ENCODE measurements at places on chromosomes 3 and 15.

DNA sequence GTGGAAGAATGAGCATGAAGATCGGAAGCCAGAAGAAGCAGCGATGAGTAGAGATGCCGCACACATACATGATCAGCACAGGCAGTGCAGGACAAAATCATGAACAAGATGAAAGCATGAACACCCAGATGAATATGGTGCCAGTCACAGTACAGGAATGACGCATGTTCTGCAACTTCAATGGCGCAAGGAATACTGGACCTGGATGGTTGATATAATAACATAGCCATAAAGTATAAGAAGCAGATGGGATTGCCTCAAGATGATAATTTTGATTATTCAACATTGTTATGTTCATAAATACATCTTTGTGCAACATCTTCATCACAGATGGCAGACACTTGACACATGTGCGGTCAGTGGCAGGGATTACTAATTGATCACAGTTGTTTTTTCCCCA, 59.7 kb upstream of the SLCO3A1 start:
- no peak for DNase-seq

GRCh38 chr3:186930143-186930640, at the start of gene ST6GAL1:
ST6GAL1 (plus strand) TSS chr3:186930526; CDS start chr3:187042704, 112,178 bp downstream.
- DNase-seq: peak; percentile 57

GRCh38 chr3:173529062-173529711, 131.6 kb downstream of the NLGN1 start:
- no peak for DNase-seq

DNA sequence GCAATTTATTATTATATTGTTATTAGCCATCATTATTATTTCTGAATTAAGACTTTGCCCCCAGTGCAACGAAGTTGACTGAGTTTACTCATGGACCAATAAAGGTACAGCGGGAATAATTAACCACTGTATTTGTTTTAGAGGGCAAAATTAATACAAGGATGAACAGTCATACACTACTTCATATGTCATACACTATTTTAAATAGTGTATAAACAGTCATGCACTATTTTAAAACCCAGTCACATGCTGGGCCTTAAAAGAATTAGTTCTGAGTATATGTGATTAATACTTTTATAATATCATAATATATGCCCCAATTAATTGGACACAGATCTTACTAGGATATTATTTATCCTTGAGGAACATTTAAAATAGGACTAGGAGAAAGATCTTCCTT, 125.3 kb upstream of the NANOGP8 start:
- no peak for DNase-seq

GRCh38 chr3:170274641-170275040, 52.4 kb downstream of the PRKCI start:
- DNase-seq: no peak

GRCh38 chr3:128804017-128804810, 75.2 kb upstream of the ACAD9 start:
- DNase-seq: no peak

GRCh38 chr15:68417051-68417450, 14.9 kb downstream of the ITGA11 start:
- DNase-seq: no peak

GRCh38 chr3:12545473-12545791, at the start of gene MKRN2OS:
MKRN2OS (minus strand) TSS chr3:12545499; CDS start chr3:12545464, 35 bp downstream.
- DNase-seq: no peak

DNA sequence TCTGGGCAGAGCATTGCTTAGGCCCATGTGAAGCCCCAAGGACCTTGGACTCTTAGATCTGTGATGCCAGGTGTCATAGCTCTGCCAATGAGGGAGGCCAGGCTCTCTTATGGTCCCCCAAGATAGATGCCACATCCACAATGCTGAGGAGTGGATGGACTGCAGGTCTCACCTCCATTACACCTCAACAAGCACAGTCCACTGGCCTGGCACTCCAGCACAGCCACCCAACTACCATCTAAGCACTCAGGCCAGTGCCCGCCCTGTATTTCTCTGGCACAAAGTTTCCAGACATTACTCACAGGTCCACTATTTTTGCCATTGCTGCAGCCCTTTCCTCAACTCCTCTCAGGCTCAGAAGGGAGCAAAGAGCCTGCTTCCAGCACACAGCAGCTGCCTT, 613.5 kb upstream of the EPHA6 start:
- no peak for DNase-seq

Measured in T-helper 9 cell (primary cell).